ENCODE measurements at places on chromosomes 3 and 15. TPM values are rescaled to one million over a fixed set of nuclear protein-coding genes. Genes with fewer than 3 reads are reported as not detected.

The FMN1 gene
- polyA plus RNA-seq: 18.6 TPM

The GOLGA8S gene
- polyA plus RNA-seq: 0.79 TPM

The TM4SF18 gene
- 32.7 TPM for polyA plus RNA-seq

The CPNE9 gene
- polyA plus RNA-seq: 0.13 TPM

The ACP3 gene
- 64.6 TPM for polyA plus RNA-seq

The RBMS3 gene
- polyA plus RNA-seq: 15.0 TPM

The LNP1 gene
- polyA plus RNA-seq: 10.1 TPM

The CCR3 gene
- polyA plus RNA-seq: not detected

The FAM227B gene
- polyA plus RNA-seq: 19.4 TPM

The RCN2 gene
- 258 TPM for polyA plus RNA-seq

DNA sequence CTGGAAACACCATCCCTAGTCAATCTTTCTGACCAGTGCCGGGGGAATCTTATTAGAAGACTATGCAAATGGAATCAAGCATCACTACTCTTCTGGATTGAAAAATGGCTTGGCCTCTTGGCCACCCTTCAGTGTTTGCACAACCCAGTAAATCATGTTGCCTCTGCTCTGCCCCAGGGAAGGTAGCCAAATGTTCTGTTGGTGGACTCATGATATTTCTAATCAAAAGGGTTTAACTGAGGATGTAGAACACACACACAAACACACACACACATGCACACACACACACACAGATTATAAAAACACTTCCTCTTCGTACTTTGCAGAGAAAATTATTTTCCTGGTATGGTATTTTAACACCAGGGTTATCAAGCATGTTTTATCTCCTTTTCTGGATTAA is 7.9 kb downstream of the RBP2 start:
- no peak for DNase-seq

DNA sequence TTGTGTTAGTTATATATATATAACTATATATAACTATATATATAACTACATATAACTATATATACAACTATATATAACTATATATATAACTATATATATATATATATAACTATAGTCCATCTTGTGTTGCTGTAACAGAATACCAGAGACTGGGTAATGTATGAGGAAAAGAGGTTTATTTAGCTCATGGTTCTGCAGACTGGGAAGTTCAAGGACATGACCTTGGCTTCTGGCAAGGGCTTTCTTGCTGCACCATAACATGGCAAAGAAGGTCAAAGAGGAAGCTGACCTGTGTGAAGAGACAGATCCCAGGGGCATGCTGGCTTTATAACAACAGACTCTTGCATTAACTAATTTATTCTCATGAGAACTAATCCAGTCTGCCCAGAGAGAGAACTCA is 27.6 kb downstream of the KBTBD12 start:
- no peak for DNase-seq

GRCh38 chr3:2082871-2083480 is 15.7 kb upstream of the CNTN4 start:
- DNase-seq: no peak

GRCh38 chr15:32873284-32874114 is 155.7 kb downstream of the GREM1 start:
- no peak for DNase-seq

- no peak for DNase-seq
Observed at GRCh38 chr3:56890448-56891091, 88.8 kb upstream of the ARHGEF3 start.

- DNase-seq: peak; percentile 13
Observed at GRCh38 chr3:66253790-66254620, 33.2 kb downstream of the SLC25A26 start.

DNA sequence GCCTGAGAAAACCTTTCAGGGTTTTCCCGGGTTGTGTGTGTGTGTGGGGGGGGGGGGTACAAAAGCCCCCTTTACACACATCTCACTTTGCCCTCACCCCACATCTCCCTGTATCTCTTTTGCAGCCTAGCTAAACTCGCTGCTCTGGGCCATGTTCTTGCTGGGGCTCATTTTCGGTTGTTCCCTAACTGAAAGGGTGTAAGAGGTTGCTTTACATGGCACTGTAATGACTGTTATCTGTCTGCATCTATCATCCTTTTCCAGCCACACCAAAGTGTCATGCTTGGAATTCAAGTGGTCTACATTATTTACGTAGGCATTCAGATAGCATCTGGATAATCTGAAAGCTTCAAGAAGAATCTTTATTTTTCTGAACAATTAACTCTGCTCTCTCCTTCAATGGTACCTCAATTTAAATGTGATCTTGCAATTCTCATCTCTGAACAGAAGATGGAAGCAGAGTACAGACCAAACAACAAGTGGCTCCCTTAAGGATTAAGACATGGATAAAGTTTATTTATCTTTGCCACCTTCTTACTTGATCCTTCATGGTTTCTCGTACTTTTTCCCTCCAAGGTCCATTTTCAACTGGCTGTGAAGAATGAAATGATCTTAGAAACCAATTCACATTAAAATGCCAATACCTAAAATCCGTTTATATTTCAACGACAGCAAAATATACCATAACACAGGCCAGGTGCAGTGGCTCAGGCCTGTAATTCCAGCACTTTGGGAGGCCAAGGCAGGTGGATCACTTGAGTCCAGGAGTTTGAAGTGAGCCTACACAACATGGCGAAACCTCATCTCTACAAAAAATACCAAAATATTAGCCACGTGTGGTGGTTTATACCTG is 34.9 kb downstream of the DCLK3 start:
- peak; percentile 35 for DNase-seq

- no peak for DNase-seq
Observed at GRCh38 chr3:127467391-127467790, 123.1 kb downstream of the TPRA1 start.

DNA sequence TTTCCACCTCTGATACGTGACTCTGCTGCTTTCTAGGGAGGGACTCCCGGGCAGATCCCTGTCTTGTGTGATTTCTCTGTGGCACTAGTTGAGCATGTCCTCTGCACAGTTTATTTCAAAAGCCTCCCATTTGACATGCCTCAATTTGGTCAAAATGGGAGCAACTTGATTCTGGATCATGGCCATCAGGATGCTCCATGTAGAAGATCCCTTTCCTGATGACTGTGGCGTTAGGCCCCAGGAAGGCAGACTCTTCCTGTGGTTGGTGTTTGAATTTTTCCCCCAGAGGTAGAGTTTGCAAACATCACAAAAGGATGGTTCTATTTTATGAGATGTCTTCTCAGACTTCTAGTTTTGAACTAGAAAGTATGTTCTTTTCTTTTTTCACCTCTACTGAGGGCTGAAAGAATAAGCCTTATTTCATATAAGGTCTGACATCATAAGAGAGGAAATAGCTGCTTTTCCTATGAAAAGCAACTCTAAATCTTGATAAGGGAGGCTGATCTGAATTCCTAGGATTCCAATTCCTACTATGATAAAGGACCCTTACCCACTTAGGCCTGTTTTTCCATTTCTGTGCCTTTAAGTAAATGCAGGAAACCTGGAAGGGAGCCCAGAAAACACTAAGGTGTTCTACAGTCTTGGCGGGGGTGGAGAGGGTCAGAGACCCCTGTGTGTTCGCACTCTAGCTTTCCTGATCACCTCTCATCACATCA is 243.8 kb upstream of the CHRM5 start:
- DNase-seq: no peak

- no peak for DNase-seq
Observed at GRCh38 chr3:106485217-106485616, 616.4 kb upstream of the CBLB start.

- no peak for DNase-seq
Observed at GRCh38 chr15:86444527-86444926, 364.9 kb downstream of the AGBL1 start.

- DNase-seq: no peak
Observed at GRCh38 chr15:73683777-73684580, at the start of gene CD276. Gene CD276 (plus strand): TSS chr15:73684383. CDS start chr15:73699640, 15,257 bp downstream.

DNA sequence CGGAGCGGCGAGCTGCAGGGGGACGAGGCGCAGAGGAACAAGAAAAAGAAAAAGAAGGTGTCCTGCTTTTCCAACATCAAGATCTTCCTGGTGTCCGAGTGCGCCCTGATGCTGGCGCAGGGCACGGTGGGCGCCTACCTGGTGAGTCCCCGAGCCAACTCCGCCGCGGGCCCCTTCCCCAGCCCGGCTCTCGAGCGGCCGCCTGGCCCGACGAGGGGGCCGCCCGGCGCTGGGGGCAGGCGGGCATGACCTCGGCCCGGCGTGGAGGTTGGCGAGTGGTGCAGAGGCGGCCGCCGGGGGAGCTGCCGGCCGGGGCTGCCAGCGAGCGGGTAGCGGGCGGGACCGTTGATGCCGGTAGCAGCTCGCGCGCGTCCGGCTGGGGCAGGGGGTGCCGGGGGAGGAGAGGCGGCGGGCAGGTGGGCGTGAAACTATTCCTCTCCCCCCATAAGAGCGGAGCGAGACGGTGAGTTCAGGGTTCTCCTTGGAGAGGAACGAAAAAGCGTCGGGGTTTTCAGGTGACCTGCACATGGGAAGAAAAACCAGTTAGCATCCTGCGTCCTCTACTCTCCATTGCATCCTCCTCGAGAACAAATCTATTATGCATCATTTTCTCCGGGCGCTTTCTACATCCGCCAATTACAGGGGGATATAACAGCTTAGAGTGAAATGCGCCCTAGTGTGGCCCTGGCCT is 585 bp downstream of the SLCO3A1 start:
- DNase-seq: no peak

DNA sequence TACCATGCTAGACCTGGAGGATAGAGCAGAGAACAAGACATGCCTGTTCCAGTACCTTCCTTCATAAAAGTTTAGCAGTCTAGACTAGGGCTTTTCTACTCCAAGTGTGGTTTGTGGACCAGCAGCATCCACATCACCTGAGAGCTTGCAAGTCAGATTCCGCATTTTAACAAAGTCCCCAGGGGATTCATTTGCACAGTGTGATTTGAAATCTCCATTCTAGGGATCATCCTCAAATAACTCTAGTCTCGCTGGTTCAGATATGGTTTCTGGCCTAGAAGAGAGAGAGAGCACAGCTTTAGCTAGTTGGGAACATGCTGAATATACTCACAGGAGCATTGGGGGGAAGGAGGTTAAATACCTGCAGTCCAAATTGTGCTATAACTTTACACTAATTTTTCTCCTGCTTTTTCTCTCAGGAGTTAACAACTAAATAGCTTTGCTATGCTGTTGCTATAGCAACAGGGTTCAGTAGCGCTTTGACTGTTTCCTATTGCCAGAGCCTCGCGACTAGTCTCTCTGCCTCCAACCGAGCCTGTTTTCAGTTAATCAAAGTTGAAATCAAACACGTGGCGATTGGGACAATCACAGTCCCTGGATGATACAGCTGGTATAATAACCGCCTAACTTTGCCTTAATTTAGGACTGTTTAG is 64.0 kb upstream of the RASGRF1 start:
- peak; percentile 22 for DNase-seq

- no peak for DNase-seq
Observed at GRCh38 chr3:14439501-14440167, 37.2 kb downstream of the SLC6A6 start.

DNA sequence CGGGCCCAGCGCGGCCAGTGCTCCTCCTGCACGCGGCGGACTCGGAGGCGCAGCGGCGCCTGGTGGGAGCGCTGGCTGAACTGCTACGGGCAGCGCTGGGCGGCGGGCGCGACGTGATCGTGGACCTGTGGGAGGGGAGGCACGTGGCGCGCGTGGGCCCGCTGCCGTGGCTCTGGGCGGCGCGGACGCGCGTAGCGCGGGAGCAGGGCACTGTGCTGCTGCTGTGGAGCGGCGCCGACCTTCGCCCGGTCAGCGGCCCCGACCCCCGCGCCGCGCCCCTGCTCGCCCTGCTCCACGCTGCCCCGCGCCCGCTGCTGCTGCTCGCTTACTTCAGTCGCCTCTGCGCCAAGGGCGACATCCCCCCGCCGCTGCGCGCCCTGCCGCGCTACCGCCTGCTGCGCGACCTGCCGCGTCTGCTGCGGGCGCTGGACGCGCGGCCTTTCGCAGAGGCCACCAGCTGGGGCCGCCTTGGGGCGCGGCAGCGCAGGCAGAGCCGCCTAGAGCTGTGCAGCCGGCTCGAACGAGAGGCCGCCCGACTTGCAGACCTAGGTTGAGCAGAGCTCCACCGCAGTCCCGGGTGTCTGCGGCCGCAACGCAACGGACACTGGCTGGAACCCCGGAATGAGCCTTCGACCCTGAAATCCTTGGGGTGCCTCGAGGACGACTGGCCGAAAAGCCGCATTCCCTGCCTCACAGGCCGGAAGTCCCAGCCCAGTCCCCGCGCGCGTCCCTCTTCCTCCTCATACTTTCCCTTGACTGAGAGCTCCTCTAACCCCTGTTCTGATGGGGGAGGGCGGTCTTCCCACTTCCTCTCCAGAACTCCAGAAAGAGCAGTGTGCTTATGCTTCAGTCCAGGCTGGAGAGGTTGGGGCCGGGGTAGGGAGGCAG is 1.4 kb upstream of the IL17RC start:
- no peak for DNase-seq

DNA sequence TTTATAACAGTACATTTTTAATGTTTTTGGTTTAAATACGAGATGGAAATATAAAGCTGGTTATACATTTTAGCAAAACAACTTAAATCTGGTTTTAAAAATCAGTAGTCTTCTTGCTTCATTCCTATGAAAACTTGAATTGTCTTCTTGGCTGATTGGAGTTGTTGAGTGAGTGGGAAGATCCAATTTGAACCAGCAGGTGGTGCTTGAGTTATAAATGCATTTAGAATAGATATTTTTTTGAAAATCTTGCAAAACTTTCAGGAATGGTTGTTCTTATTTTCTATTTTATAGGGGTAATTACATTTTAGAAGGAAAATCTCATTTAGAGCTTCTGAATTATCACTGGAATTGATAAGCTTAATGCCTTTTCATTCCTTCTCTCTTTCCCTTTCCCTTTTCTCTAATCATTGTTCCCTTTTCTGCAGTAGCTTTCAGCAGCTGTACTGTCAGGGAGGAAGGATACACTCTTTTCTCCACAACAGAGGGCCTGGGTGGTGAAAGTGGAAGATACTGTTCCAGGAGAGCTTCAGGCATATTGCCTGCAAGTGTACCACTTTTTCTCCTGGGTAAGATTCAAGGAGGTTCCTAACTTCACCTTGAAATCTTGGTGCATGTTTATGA is 335.6 kb downstream of the NLGN1 start:
- DNase-seq: no peak

GRCh38 chr3:170739410-170739809 is 130.6 kb downstream of the RPL22L1 start:
- no peak for DNase-seq

- DNase-seq: no peak
Observed at GRCh38 chr3:140501061-140501769, 176.6 kb upstream of the TRIM42 start.

DNA sequence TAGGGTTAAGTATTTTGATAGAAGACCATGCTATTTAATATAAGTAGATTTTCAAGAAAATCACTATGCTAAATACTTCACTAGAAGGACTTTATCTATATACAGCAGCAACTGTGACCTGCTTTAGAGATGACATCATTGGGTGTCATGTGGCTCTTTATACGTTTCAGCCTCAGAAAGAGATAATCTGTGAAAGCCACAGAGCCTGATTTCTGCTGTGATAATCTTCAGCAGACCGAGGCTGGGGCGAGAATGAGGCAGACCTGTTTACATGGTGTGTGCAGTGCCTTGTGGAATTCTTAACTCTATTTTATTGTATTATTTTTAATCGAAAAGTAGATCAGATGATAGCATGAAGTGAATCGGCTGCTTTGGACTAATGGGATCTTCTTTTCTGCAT is 471.2 kb downstream of the MFSD1 start:
- DNase-seq: no peak

Measured in right renal pelvis (tissue), 4 donors.